ENCODE measurements at places on chromosomes 3 and 15. TPM values are rescaled to one million over a fixed set of nuclear protein-coding genes. Genes with fewer than 3 reads are reported as not detected.

Gene JAGN1
- total RNA-seq, result 67.9 TPM

Gene RAB7A
- 184 TPM for total RNA-seq

Gene MORC1
- not detected for total RNA-seq

Gene UBA3
- total RNA-seq, result 33.2 TPM

Gene PYGO1
- 7.4 TPM for total RNA-seq

Gene FBXW12
- not detected for total RNA-seq

Gene NEK11
- 4.0 TPM for total RNA-seq

Gene UACA
- 46.5 TPM for total RNA-seq

Gene TNFAIP8L3
- 6.9 TPM for total RNA-seq

Gene GRIP2
- 0.97 TPM for total RNA-seq

Gene BCHE
- total RNA-seq, result 1.2 TPM

Gene VGLL3
- total RNA-seq, result 8.8 TPM

Gene PLSCR2
- total RNA-seq, result not detected

Gene LYZL4
- not detected for total RNA-seq

Gene ATP13A5
- total RNA-seq, result not detected

Gene INKA1
- total RNA-seq, result 2.0 TPM

Gene SLC12A1
- not detected for total RNA-seq

Gene CMC1
- 48.9 TPM for total RNA-seq

Gene TRIP4
- total RNA-seq, result 24.9 TPM

Gene TEX55
- total RNA-seq, result not detected

Gene DUOX2
- 0.04 TPM for total RNA-seq

Gene GOLGA6D
- total RNA-seq, result 0.12 TPM

Gene MELTF
- total RNA-seq, result 66.3 TPM

Gene PRSS50
- total RNA-seq, result not detected

Gene LMAN1L
- not detected for total RNA-seq

Gene CEP19
- total RNA-seq, result 2.6 TPM

Gene GOLGA6L7
- not detected for total RNA-seq

Gene DUOXA2
- not detected for total RNA-seq

Gene PPARG
- 37.7 TPM for total RNA-seq

Gene RPP25
- total RNA-seq, result 21.4 TPM

Gene ADAMTS17
- total RNA-seq, result not detected

Gene STAB1
- not detected for total RNA-seq

Gene C3orf20
- 0.03 TPM for total RNA-seq

Gene IL5RA
- not detected for total RNA-seq

Gene OR4M2
- not detected for total RNA-seq

Gene EFCC1
- not detected for total RNA-seq

Gene CCR3
- total RNA-seq, result not detected

Gene ZDHHC19
- 0.15 TPM for total RNA-seq

Gene CCDC71
- 14.9 TPM for total RNA-seq

Gene NR1D2
- total RNA-seq, result 7.2 TPM

Gene LEKR1
- 1.00 TPM for total RNA-seq

Gene CHP1
- 76.1 TPM for total RNA-seq

Measured in A549 treated with RU486 at 1 μM for 4 hours (cell line).